ENCODE measurements at places on chromosomes 3 and 15. TPM values are rescaled to one million over a fixed set of nuclear protein-coding genes. Genes with fewer than 3 reads are reported as not detected.

Gene PAQR9
- 3.8 TPM for polyA plus RNA-seq

Gene VIPR1
- 17.3 TPM for polyA plus RNA-seq

GRCh38 chr3:31469385-31469784 lies 63.3 kb upstream of the STT3B start:
- no peak for DNase-seq

DNA sequence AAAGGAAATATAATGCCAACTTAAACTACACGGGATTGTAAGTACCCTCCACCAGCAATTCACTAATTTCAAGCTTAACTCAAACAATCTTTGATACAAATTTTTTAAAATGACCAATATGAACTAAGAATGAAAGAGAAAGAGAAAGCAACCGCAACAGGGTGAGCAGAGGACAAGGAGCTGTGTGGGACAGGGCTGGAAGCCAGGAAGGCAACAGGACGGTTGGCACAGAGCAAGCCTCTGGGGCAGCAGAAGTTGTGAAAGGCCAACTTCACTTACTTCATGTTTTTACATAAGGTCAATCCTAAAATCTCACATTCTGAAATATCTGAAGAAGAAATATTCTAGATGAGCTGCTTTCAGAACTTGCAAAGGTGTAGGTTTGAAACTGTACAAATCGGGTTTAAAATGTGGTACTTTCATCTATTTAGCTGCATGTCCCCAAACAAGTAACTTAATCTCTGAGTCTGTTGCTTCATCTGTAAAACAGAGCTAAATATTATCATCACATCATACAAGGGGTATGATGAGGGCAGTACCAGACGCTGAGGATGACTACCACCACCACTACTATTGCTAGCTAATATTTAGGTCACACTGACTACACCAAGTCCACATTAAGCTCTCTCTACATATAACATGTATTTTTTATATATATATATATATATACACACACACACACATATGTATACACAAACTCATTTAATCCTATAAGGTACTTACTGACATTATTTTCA lies 101.7 kb downstream of the IGSF11 start:
- DNase-seq: no peak

- DNase-seq: no peak
These were observed 232.1 kb downstream of the NR1D2 start for GRCh38 chr3:24177201-24177600.

- no peak for DNase-seq
These were observed 11.3 kb downstream of the B3GALNT1 start for GRCh38 chr3:161093895-161094294.

GRCh38 chr15:44726568-44727484 lies 9.5 kb upstream of the TRIM69 start:
- peak; percentile 82 for DNase-seq

DNA sequence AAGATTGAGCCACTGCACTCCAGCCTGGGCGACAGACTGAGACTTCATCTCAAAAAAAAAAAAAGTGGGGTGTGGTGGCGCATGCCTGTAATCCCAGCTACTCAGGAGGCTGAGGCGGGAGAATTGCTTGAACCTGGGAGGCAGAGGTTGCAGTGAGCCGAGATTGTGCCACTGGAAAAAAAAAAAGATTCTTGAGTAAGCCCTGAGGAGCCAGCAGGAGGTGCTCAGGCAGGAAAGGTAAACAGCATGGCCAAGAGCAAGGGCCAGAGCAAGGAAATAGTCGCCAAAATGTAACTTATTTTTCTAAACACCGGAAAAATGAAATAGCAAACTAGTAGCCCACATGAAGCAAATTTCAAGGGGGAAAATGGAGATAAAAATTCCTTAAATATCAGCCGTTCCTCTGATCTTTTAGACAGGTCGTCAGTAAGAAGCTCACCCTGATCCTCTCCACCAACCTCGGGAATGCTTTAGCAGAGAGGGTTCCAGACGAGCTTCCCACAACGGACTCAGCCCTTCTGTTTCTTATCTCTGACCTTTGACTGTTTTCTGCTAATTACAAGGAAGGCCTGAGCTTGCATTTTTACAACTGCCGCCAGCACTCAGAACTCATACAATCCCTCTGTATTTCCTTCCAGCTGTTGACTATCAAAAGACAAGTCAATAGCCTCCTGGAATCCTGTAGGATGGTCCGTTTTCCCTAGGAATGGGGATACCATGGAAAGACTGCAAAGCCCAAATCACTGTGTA lies 45.0 kb upstream of the AKAP13 start:
- DNase-seq: peak; percentile 60

GRCh38 chr3:69451594-69451993 lies 65.7 kb upstream of the FRMD4B start:
- no peak for DNase-seq
